Stimulated activated CD4-positive, alpha-beta T cell treated with anti-CD3 and anti-CD28 coated beads, Interleukin-1b, Interleukin-23, amount 100 ng/mL, for 4 hours (primary cell): ENCODE measurements at places on chromosomes 16 and 17.

GRCh38 chr17:43226393-43226792, 2.0 kb downstream of the CCDC200 start:
- no peak for DNase-seq

GRCh38 chr16:84331998-84332780, 36.1 kb upstream of the ATP2C2 start:
- DNase-seq, result no peak

DNA sequence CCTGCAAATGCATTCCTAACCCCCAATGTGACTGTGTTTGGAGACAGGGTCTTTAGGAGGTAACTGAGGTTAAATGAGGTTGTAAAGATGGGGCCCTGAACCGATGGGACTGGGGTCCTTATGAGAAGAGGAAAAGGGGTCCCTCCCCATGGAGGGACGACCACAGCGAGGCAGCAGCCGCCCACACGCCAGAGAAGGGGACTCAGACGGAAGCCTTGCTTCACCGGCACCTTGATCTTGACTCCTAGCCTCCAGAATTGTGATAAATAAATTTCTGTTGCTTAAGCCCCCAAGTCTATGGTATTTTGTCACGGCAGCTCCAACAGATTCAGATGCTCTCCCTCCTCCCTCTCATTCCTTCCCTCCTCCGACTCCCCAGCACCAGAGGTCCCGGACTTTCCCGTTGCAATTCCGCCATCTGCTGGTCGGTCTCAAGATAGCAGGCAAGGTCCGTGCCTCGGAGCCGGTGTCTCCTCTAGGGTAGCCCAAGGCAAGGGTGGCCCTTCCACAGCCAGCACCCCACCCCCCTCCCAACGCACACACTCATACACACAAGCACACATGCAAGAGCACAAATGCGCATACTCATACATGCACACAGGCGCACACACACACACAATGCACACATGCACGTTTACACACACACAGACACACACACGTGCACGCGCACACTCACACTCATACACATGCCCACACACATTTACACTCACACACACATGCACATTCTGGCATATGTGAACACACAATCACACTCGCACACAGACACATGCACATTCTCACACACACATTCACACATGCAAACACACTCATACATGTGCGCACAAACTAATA, 23.1 kb upstream of the C16orf78 start:
- DNase-seq, result peak; percentile 6

- no peak for DNase-seq
Observed at GRCh38 chr16:46982335-46982734, 8.9 kb upstream of the DNAJA2 start.

DNA sequence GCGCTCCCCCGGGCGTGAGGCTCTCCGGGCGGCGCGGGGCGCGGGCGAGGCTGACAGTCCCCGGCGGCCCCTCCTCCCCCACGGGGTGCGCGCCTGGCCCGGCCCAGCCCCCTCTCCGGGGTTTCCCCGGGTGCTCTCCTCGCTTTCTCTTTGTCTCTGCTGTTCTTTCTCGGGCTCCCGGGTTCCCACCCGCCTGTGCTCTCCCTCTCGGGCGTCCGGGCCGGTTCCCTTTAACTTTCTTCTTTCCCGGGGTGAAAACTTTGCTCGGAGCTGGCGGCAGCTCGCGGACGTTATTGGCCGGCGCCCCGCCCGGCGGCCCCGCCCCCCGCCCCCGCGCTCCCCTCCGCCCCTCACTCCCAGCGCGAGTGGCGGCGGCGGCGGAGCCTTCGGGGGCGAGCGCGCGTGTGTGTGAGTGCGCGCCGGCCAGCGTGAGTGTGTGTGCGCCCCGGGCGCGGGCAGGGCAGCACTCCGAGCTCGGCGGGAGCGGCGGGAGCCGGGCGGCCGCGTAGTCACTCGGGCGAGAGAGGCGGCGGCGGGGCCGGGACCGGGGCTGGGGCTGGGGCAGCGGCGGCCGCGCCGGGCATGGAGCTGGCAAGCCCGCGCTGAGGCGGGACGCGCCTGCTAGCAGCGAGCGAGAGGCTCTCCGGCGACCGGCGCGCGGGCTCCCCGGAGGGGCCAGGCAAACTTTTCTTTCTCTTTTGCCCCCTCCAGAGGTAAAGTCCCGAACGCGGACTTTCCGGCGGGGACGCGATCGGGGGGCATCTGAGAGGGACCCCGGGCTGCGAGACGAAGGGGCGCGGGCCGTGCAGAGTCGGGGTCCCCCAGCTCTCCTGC, at the start of gene NTN1:
Gene NTN1, plus strand, starts transcription at position 353 of the 834 bp plus-strand sequence. CDS start 864 bp downstream, outside the sequence.
- DNase-seq, result peak; percentile 64

- no peak for DNase-seq
Observed at GRCh38 chr17:81396722-81397313, 1.6 kb downstream of the BAHCC1 start.

GRCh38 chr17:49497148-49498028, 2.3 kb downstream of the NGFR start:
- no peak for DNase-seq

DNA sequence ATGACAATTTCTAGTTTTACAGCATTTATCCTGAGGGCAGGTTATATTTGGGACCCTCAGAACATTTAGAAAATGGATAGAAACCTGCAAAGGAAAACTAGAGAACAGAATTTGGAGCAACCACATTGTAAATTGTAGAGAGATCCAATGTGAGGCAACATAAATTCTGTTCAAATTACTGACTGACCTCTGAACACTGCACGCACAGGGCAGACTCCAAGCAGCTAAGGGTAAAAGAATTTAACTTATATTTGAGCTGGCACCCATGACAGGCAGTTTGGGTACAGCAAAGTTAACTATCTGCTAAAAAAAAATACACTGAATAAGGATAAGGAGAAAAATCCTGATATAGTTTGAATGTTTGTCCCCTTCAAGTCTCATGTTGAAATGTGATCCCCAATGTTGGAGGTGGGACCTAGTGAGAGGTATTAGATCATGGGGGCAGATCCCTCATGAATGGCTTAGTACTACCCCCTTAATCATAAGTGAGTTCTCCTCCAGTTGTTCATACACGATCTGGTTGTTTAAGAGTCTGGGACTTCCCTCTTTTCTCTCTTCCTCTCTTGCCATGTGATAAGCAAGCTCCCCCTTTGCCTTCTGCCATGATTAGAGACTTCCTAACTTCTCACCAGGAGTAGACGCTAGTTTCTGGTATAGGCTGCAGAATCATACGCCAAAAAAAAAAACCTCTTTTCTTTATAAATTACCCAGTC, 75.7 kb downstream of the FBXL20 start:
- DNase-seq, result no peak

- DNase-seq, result no peak
Observed at GRCh38 chr17:82812058-82812457, 27.8 kb downstream of the ZNF750 start.

DNA sequence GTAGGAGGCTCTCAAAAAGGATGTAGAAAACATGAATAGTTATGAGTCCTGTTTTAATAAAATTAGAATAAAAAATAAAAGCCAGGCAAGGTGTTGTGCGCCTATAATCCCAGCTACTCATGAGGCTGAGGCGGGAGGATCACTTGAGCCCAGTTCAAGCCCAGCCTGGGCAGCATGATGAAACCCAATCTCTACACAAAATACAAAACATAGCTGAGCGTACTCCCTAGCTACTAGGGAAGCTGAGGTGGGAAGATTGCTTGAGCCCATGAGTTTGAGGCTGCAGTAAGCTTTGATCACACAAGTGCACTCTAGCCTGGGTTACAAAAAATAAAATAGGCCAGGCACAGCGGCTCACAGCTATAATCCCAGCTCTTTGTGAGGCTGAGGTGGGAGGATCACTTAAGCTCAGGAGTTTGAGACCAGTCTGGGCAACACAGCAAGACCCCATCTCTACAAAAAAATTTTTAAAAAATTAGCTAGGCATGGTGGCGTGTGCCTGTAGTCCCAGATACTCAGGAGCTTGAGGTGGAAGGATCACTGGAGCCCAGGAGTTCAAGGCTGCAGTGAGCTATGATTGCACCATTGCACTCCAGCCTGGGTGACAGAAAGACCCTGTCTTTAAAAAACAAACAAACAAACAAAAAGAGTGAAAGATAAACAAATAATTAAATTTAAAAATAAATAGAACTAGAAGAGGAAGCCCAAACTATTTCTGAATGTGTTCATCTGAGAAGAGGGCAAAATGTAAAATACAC, 17.2 kb upstream of the PRM1 start:
- no peak for DNase-seq

DNA sequence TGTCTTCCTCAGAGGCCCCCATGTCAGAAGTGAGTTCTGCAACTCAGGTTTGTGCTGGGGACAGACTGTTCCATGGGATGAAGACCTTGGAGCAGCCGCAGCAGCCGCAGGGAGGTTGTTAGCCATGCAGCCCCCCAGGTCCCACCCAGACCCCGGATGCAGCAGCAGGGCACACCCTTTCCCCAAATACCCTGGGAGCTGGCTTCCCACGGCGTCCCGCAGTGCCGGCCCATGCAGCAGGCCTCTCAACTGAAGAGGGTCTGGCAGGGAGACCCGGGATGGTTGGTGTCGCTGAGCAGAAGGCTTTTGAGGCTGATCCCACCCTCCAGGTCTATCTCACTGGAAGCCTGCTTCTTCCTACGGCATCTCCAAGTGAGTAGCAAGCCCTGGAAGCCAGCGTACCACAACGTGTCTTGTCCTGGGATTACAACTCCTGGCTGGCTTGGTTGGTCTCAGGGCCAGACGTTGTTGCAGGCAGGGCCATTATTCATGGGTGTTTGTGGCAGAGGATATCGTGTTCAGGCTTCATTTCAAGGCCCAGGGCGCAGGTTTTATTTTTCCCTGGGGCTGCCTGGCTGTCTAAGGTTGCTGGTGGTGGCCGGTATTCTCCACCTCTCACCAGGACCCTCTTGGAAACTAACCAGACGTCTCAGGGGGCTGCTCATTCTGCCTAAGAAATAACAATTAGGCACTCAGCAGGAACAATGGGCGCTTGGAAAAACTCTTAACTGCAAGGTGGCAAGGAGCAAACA, 223.2 kb downstream of the C16orf95 start:
- DNase-seq, result no peak

DNA sequence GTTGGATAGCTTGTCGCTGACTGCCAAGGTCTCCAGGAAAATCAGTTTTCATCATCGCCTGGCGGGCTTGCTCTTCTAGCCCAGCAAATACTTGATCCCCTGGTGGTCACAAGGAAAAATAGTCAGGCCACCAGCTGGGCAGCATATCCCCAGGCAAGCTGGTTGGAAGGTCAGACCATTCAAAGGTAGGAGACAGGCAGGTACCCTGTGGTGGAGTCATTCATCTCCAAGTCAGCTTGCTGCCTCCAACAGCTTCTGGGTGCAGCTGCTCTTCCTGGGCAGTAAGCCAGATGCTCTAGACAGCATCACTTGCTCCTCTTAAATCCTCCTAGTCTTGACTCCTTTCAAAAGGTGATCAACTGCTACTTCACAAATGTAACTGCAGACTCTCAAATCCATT, 16.0 kb downstream of the ZNF821 start:
- DNase-seq, result no peak

GRCh38 chr17:17853811-17854447, 17.1 kb upstream of the SREBF1 start:
- no peak for DNase-seq

GRCh38 chr16:65446427-65446826, 324.6 kb upstream of the CDH11 start:
- no peak for DNase-seq

GRCh38 chr17:6455321-6455705, 11.1 kb downstream of the PIMREG start:
- peak; percentile 18 for DNase-seq

DNA sequence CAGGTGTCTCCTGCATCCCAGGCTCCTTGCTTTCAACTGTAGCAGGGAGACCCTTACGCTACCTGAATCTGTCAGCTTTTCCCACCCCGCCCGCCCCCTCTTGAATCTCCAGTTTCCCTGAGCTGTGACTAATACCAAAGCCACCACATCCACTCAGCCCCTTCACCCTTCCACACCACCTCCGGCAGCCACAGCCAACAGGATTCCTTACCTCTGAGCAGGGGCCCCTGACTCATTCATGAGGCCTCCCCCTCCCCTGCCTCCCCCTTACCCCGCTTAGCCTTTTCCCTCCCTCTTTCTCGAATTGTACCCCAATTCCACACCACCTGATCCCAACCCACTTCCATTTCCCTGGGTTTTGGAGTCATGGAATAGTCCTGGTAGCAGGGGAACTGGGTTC, 2.3 kb downstream of the STX1B start:
- DNase-seq, result no peak
